ENCODE measurements at places on chromosomes 2 and 18.
A peak's percentile ranks its signal among the peaks of the same experiment; 100 is the strongest.

- DNase-seq, result peak; percentile 25
Observed at GRCh38 chr2:230411570-230412370, 4.2 kb upstream of the SP100 start.

DNA sequence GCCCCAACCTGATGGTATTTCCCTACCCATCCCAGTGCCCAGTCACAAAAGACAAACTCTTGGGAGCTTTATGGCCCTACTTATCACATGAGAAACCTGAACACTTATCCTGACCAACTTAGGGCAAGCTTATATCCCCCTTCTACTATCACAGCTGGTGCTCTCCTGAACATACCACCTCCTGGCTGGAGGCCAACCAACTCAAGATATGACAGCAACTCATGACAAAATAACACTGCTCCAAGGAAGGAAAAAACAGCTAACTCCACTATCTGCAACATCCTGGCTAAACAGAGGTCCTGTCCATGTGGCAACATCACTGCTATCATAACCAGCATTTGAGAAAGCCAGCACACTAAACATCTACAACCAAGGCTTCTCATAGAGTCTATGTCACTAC, 20.9 kb upstream of the CLASP1 start:
- DNase-seq, result no peak

GRCh38 chr2:233112329-233112728, 52.2 kb downstream of the INPP5D start:
- DNase-seq, result no peak

DNA sequence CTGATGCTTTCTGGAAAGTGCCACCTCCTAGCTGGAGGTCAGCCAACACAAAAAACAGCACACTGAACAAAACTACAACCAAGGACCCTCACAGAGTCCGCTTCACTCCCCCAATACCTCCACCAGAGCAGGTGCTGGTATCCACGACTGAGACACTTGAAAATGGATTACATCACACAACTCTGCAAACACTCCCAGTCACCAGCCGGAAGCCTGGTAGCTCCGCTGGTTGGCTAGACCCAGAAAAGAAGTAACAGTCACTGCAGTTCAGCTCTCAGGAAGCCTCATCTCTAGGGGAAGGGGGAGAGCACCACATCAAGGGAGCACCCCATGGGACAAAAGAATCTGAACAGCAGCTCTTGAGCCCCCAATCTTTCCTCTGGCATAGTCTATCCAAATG, 175.4 kb downstream of the LCLAT1 start:
- no peak for DNase-seq

- DNase-seq, result no peak
Observed at GRCh38 chr2:186894478-186894877, 45.5 kb upstream of the ZSWIM2 start.

DNA sequence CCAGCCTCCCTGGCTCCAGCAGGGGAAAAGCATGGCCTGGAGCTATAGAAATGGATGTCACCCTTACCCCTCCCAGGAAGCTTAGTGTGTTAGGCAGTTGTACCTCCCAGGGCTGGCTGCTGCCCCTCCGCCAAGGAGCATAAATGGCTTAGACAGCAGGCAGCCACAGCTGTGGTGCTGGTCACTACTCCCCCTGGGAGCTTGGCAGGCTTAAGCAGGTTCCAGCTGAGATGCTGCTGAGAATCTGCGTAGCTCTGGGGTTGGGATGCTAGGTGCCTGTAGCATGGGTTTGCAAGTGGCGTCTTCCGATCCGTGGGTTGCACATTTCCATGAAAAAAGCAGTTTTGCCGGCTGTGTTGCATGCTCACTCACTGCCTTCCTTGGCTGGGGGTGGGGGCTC, 369.7 kb downstream of the CTNNA2 start:
- DNase-seq, result no peak

DNA sequence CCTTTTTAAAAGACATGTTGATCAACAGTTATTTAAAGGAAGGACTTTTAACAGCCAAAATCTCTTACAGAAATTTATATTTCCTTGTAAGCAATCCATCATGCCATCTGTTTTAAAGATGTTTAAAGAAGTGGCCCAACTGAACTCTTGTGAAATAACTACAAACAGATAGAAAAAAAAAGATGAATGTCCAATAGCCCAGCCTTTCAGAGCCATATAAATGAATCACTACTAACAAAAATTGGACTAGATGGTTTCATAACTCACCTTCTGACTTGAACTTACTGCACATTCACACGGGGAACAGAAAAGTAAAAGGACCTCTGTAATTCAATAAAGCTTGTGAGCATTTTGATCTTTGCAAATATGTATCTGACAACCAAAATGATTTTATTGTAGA, 319.0 kb upstream of the CHAC2 start:
- DNase-seq, result no peak

DNA sequence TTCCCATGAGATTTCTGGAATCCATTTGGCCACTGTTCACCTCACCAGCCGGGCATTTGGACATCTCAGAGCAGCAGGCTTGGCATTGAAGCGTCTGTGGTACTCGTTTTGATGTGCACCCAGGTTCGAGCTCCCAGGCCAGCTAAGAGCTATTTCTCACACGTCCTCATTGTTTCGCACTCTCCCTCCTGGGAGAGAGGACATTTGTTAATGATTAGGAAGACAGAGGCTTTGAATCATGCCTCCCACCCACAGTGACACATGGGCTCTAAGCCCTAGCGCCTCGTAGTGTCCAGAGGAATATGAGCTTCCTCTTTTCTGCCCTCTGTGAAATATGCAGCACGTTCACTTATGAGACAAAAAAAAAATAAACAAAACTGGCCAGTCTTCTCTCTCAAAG, 361.8 kb downstream of the RND3 start:
- no peak for DNase-seq

GRCh38 chr2:110114831-110115255, 779 bp downstream of the MALL start:
- DNase-seq, result no peak

DNA sequence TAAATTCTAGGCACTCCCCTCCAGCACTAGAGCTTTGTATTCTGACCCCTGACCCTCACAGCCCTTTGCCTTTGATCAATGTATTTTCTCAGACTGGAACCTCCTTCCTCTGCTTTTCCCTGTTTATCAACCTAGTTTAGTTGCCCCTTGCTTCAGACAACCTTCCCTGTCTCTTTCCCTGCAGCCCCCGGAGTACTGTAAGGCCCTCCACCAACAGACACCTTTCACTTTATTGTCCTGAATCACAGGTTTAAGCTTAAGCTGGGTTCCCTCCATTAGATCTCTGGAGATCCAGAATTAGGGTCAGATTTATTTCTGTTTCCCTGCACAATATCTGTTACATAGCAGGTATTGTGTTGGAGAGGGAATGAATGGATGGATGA, 140.2 kb downstream of the DDX1 start:
- no peak for DNase-seq

GRCh38 chr2:69890881-69891280, 2.9 kb upstream of the SNRNP27 start:
- no peak for DNase-seq

DNA sequence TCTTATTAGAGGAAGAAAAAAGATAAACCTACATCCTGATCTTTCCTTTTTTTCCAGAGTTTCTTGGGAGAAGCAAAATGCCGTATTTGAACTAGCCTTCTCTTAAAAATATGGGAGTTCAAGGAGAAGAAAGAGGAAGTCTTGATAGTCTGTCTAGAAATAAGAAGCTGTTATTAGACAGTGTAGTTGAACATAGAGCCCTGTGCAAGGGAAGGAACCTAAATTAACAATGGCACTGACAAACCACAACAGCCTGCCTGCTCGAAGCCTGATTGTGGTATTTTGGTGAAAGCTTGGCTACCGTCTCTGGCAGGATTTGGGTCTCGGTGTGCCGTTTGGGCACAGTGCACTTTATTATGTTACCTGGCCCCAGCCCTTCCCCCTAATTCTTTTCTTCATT, 17.1 kb downstream of the SMARCAL1 start:
- DNase-seq, result no peak

- no peak for DNase-seq
Observed at GRCh38 chr2:5674026-5674340, 18.2 kb upstream of the SOX11 start.

DNA sequence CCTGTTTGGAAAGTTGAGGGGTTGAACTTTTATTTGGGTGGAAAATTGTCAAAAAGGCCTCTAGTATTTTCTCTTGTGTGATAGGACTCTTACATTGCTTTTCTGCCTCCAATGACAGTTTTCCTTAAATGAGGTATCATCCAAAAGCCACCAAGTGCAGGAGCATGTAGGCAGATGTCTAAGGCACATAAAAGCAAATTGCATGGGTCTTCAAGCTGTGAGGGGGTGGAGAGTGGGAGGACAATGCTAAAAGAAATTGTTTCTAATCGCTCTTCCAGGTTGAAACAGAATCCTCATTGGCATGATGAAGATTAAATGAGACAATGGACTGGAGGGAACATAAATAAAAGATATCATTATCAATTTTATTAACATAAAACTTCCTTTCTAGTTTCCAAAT, 6.8 kb downstream of the TACR1 start:
- DNase-seq, result no peak

GRCh38 chr2:54968561-54969218, 81.6 kb downstream of the RTN4 start:
- DNase-seq, result no peak

- DNase-seq, result no peak
Observed at GRCh38 chr18:13481820-13482617, 244.3 kb downstream of the FAM210A start.

DNA sequence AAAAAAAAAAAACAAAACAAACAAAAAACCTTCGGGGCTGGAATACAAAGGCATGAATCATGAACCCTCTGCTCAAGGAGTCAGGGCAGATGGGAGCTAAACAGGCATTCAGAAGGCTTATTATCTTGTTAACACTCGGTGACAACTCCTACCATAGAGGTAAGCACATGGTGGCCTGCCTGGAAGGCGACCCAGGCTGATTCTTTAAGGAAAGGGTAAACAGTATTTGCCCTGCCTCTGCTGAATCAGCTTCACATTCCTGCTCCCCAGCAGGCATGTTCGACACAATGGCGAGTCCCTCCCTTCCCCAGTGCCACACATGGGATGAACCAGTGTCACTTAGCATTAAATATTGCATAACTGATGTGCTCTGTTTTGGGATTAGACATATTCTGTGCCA, 191.9 kb downstream of the ARL4C start:
- DNase-seq, result no peak

DNA sequence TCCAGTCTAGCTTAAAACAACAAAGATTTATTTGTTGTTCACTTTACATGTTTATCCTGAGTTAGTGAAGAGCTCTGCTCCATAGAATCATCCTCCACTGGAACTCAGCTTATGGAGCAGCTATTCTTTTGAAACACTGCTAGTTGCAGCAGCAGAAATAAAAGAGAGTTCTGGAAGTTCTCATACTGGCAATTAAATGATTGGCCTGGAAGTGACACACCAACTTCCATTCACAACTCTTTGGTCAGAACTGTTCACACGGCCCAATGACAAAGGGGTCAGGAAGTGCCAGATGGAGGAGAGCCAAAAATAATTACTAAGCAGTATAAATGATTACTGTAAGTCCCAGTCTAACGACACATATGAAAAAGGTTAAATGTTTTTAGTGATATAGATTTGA, 39.1 kb downstream of the FBXO11 start:
- peak; percentile 1 for DNase-seq

DNA sequence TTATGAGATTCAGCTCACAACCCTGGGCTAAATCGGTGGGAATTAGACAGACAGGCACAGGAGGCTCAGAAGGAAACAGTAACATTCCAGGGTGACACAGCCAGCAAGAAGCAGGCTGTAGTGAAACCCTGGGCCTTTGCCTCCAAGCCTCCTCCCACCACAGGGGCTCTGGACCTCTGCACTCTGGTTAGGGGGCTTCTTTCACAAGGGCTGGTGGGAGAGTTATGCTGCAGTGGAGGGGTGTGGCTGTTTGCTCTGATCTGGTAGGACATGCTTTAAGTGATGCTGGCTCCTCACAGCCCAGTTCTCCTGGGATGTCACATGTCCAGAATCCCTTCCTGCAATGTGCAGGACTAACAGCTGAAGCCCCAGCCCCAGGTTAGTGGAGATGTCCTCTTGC, 109.9 kb downstream of the TGFA start:
- no peak for DNase-seq

DNA sequence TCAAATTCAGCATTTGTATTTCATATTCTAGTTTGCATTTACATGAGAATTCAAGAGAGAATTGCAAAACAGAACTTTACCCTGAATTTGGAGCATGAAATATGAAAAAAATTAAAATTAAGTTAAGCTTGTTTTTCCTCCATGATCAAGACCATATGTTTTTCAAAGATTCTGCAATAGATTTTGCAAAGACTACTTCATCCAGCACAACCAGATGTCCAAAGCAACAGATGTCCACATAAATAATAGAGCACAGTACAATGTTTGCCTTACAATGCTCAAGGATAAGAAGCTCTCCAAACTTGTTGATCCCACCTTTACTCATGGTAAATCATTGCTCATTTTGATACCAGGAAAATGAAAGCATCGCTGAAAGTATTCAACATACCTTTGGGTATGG, 25.6 kb downstream of the FAP start:
- DNase-seq, result no peak

- DNase-seq, result no peak
Observed at GRCh38 chr2:48508461-48509124, 21.4 kb upstream of the STON1 start.

- peak; percentile 56 for DNase-seq
Observed at GRCh38 chr2:56077359-56077915, 106.4 kb upstream of the CCDC85A start.

DNA sequence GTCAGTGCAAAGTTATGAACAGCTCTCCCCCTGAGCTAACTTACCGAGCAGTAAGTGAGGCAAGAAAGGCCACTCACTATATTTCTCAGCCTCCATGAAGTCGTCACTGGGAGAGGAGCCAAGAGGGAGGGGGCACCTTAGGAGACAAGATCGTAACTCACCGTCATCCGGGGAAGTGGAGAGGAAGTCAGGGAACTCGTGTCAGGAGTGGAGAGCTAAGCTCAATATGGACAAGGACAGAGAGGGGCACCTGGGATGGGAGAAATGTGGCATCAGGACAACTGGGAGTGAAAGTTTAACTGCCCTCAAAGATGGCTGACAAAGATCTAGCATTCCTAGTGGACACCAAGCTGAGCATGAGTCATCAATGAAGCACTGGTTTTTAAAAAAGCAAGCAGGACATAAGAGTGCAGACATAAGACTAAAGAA, 37.1 kb downstream of the BCL11A start:
- no peak for DNase-seq

DNA sequence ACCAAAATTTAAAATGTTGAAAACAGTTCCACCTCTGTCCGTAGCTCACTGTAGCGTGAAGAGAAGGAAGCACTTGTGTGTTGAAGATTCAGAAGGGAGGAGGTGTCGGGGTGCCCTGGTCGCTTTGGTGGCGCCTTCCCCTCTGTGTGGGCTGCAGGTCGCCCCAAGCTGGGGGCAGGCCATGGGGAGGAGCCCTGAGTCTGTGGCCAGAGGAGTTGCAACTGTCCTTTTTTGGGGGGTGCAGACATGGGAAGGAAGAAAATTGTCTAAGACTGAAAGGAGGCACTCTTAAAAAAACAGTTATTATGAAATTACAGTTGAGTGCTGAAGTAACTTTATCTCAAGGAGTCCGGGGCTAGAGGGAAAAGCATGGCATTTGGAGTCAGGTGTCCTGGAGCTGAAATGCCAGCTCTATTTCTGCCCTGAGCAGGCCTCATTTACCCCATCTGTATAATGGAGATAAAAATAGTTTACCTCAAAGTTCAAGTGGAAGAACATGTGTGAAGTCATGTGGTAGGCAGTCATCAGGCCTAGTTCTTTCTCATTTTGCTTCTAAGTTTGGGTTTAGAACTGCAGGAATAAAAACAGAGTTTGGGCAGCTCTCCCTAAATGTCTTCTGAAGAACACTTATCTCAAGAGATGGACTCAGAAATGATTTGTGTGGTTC, 82.1 kb downstream of the RNF144A start:
- no peak for DNase-seq

All from NCI-H146 (cell line).